Activated T-cell treated with anti-CD3 and anti-CD28 coated beads, Interleukin-2, amount 50 U/mL, for 72 hours (primary cell): ENCODE measurements at places on chromosomes 13 and 19. TPM values are rescaled to one million over a fixed set of nuclear protein-coding genes. Genes with fewer than 3 reads are reported as not detected.

The JAK3 gene
- 235 TPM for total RNA-seq

The ZNF221 gene
- 3.4 TPM for total RNA-seq

The SLC10A2 gene
- total RNA-seq, result not detected

The AKAP11 gene
- total RNA-seq, result 32.5 TPM

The INTS6 gene
- total RNA-seq, result 106 TPM

The PCDH8 gene
- total RNA-seq, result not detected

DNA sequence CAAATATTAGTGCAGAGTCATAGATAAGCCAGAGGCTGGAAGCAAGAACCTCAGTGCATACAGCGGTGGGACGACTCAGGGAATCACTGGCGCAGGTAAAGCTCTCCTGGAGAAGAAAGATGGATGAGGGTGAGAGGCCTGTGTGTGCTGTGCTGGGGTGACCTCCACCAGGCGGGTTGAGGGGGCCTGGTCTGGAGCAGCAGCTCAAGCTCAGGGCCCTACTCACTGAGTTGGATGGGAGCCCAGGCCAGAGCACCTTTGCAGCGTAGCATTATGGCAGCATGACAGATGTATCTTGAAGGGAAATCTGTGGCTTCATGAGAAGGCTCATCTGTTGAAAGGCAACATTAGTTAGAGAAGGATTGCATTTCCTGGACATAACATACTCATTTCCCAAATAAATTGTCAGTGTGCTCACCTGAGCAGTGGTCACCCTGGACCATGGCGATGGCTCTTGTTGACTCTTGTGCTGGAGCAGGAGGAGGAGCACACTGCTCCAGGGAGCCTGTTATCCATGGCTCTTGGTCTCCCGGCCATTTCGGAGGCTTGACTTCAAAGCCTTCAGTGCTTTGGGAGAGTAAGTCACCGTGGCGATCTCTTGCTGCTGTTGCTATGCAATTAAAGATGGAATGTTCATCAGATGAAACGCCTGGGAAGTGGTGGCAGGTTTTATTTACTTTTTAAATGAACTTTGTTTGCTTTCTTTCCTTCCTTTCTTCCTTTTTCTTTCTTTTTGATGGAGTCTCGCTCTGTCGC lies 25.0 kb downstream of the HNRNPM start:
- no peak for DNase-seq

DNA sequence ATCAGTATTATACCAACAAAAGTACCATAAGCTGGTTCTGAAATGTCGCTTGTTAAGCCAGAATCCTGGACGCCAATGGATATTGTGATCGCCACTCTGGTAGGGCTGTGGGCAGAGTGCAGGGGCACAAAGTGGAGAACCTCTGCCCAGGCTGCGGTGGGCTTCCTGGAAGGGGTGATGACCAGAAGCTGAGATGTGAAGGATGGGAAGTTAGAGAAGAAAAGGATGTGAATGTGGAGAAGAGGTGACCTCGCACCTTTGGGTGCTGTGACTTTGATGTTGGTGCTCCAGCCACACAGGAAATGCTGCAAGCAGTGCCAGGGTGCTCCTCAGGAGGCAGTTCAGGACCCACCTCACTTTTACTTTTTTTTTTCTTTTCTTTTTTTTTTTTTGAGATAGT lies 207.9 kb upstream of the MAB21L1 start:
- no peak for DNase-seq

- no peak for DNase-seq
Observed at GRCh38 chr13:95234242-95234641, 67.0 kb downstream of the ABCC4 start.

DNA sequence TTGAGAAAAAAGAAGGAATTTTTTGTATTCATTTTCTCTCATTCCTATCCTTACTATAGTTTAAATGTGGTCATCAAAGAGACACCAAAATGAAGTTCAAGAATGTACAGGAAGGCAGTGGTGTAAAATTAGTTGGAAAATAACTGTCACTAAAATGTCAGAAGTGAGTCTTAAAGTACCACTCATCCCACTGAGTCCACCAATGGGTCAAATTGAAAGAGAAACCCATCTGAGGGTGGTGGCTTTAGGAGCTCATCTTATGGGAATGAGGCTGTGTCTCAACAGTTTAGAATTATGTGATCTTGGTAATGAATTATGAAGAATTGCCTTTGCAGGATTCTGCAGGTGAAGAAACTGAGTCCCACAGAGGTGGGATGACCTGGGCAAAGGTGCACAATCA lies 403.5 kb downstream of the FGF9 start:
- DNase-seq, result peak; percentile 25

- DNase-seq, result no peak
Observed at GRCh38 chr19:31057476-31057875, 291.8 kb downstream of the TSHZ3 start.

DNA sequence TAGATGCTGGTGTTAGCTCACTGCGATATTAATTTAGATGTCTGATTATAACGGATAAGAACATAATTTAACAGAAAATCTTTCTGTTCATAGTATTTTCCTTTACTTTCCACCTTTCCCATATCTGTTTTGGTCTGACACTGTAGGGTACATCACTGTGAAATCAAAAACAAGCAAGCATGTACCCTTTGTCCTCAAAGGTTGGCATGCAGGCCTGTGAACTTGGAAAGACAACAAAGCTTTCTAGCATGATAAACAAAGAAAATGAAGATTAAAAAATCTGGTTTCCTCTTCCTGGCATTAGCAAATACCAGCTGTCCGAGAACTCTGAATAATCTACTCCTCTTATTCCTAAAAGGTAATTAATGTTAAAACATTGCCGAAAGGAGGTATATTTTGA lies 31.6 kb downstream of the THSD1 start:
- DNase-seq, result no peak

- DNase-seq, result peak; percentile 35
Observed at GRCh38 chr13:50129081-50129705, 113.9 kb downstream of the KCNRG start.

DNA sequence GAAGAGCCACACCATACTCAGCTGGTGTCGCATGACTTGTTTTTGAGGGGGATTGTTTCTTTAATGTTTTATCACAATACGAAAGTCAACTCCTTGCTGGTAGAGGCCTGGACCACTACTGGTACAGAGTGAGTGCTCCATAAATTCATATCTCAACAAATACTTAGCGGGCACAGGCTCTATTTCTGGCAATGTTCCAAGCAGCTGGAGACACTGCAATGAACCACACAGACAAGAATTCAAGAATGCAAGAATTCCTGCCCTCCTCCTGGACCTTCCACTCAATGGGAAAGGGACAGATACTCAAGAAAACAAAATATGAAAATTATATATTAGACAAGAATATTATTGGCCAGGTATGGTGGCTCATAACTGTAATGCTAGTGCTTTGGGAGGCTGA lies 5.1 kb upstream of the FXYD5 start:
- no peak for DNase-seq

- no peak for DNase-seq
Observed at GRCh38 chr13:73596382-73596781, 537.6 kb downstream of the KLF5 start.
